Cardiac septum (tissue), 1 donor: ENCODE measurements at places on chromosomes 2 and 18.

DNA sequence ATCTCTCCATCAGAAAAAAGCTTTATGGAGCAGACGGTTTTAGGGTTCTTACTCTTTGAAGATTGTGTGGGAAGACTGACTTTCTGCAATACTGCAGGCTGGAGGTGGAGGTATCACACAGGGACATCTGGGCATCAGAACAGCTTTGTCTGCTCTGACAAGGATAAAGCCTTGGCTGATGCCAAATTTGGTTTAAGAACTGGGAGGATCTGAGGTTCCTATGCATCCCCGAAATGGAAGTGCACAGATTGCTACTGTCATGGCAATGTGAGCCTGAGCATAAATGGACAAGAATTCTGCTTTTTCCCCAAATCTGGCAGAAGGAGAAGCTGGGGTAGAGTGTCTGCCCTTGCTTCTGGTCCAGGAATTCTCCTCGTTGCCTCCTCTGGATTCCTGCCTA lies 424.3 kb downstream of the SLC4A3 start:
- no peak for DNase-seq

DNA sequence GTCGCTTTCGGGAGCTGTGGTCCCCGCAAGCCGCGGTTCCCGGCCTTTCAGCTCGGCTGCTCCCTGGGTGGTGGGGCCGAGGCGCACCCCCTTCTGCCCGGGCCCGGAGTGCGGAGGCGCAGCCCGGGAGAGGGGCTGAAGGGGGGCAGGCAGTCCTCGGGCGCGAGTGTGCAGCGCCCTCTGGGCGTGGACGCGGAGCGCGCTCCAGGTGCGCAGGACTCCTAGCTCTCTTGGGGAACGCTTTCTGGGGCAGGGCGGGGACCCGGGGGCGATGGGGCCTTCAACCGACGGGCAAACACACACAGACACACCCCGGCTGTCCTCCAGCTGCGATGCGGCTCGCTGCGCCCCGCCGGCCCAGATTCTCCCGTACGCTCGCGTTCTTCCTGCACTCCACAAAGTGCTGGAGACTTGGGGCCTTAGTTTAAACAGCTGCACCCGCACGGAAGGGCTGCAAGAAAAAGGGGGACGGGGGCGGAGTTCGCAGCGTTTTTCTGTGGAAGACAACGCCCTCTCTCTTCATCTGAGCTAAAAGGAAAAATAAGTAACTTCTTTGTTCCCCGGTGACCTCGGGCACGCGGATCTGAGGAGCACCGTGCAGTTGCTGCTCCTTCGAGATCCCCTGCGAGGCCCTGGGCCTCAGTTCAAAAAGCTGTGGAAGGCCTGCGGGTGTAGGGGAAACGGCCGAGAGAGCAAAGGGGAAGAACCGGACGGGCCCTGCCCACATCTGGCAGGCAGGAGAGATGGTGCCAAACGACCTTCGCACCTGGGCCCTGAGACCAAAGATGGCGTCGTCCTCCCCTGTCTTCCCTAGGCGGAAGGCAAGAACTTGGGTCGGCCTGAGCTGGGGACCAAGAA lies 593 bp upstream of the SDC1 start:
- peak; percentile 76 for DNase-seq

- no peak for DNase-seq
These were observed 24.4 kb downstream of the CD28 start for GRCh38 chr2:203730883-203731282.

- DNase-seq: no peak
These were observed 57.4 kb downstream of the RAB31 start for GRCh38 chr18:9765501-9765900.

DNA sequence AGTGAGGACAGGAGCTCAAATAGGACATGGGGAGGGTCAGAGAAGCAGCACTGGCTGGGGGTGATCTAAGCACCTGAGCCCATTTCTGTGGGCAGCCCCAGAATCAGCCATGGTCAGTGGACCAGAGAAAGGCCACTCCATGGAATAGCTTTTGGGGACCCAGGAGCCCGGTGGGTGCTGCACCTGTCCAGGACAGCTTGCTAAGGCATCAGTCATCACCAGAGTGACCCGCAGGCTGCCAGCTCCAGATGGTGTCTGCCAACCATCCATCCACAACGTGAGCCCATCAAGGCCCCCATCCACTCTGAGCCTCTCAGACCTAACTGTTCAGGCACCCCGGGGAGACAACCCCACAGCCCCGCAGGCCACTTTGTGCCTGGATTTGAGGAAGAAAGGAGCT lies 23.6 kb upstream of the COL6A3 start:
- no peak for DNase-seq

- DNase-seq: no peak
These were observed 55.3 kb upstream of the LAPTM4A start for GRCh38 chr2:20106746-20107145.

- no peak for DNase-seq
These were observed 78.4 kb upstream of the CYP1B1 start for GRCh38 chr2:38154395-38154794.
